Activated T-cell treated with anti-CD3 and anti-CD28 coated beads, Interleukin-2, amount 50 U/mL, for 72 hours (primary cell): ENCODE measurements at places on chromosomes 2 and 18. TPM values are rescaled to one million over a fixed set of nuclear protein-coding genes. Genes with fewer than 3 reads are reported as not detected.

GRCh38 chr18:64234321-64234720, 85.4 kb upstream of the LINC00305 start:
- DNase-seq, result no peak
- H3K4me1 ChIP-seq, result no peaks in the 10 kb centered on the region
- no peaks in the 10 kb centered on the region for H3K27me3 ChIP-seq
- H3K4me3 ChIP-seq, result no peak overlapping the region
- H3K36me3 ChIP-seq, result no peaks in the 10 kb centered on the region

DNA sequence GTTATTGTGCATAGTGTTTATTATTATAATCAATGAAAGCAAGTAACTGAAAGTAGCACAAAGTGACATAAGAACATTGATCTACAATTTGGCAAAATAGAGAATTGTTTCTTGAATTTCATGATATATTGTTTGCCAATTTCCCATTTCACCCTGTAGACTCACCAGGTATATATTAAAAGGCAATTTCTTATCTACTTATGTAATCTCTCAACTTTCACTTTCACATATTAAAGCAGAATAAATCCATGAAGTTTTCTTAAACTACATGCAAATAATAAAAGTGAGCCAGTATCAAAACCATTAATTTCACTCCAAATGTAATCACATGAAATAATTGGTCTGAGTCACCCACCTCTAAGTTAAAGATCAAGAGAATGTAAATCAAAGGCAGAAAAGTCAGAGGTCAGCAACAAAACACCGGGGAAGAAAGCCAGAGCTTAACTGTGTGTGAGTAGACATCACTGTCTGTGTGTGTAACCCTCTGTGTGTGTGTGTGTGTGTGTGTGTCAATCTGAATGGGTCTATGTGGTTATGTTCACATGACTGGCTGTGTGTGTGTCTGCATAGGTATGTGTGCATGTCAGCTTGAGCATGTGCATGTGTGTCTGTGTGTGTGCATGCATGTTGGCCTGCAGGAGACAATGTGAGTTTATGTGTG, 44.1 kb downstream of the ZNF385B start:
- DNase-seq, result no peak
- no peak overlapping the region for H3K4me3 ChIP-seq
- peaks cover 7% of the 10 kb centered on the region for H3K27me3 ChIP-seq
- H3K27ac ChIP-seq, result no peak overlapping the region

DNA sequence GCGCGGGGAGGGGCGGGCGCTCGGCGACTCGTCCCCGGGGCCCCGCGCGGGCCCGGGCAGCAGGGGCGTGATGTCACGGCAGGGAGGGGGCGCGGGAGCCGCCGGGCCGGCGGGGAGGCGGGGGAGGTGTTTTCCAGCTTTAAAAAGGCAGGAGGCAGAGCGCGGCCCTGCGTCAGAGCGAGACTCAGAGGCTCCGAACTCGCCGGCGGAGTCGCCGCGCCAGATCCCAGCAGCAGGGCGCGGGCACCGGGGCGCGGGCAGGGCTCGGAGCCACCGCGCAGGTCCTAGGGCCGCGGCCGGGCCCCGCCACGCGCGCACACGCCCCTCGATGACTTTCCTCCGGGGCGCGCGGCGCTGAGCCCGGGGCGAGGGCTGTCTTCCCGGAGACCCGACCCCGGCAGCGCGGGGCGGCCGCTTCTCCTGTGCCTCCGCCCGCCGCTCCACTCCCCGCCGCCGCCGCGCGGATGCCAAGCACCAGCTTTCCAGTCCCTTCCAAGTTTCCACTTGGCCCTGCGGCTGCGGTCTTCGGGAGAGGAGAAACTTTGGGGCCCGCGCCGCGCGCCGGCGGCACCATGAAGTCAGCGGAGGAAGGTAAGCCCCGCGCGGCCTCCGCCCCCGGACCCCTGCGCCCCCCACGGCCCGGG, at the start of gene NFATC1:
NFATC1 (plus strand) TSS at position 170 of the 644 bp plus-strand sequence; CDS start at position 465, 295 bp downstream.
- peak within 1 kb of the TSS; percentile 40 for H3K27ac ChIP-seq
- DNase-seq, result peak; percentile 89
- peaks cover 4% of the 10 kb centered on the region for H3K27me3 ChIP-seq
- H3K4me3 ChIP-seq, result peak within 1 kb of the TSS; percentile 88

DNA sequence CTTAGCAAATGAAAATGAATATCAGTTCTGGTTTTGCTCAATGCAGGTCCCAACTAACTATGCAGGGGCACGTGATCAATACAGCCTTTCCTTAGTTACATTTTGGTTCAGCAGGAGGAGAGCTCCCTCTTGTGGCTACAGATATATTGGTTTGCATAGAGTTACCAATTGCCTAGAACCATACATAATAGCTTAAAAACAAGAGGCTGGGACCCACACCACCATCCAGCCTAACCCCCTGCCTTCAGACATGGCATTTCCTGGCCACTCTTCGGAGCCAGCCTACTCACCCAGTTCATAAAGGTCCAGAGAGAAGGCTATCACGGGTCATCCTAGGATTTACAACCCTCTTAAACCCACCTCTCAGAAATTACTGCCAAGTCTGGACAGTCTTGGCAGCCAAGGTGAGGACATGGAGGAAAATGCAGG, 10.5 kb downstream of the CCDC93 start:
- H3K4me1 ChIP-seq, result peaks cover 23% of the 10 kb centered on the region
- no peaks in the 10 kb centered on the region for H3K27me3 ChIP-seq
- H3K4me3 ChIP-seq, result no peak overlapping the region

- H3K27me3 ChIP-seq, result no peaks in the 10 kb centered on the region
- no peak for DNase-seq
- peak overlapping the region; percentile 2 for H3K27ac ChIP-seq
- peaks cover 9% of the 10 kb centered on the region for H3K4me1 ChIP-seq
Measured at GRCh38 chr18:79447703-79448367, 52.1 kb downstream of the NFATC1 start.

DNA sequence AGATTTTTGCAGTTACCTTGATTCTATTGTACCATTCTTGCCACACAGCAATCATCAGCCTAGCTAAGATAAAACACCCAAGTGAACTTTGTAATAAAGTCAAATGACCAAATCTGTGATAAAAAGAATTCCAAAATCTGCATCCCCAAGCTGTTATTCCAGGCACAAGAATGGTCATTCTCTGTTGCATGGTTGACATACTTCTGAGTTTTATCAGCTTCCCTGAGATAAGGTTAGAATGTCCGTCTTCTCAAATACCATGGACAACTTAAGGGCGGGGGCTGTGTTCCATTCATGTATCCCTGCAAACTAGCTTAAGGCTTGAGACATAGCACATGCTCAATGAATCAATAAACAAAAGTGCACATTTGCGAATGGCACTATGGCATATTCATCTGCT, 8.1 kb upstream of the BMP10 start:
- H3K4me3 ChIP-seq, result no peak overlapping the region
- H3K27ac ChIP-seq, result no peak overlapping the region
- DNase-seq, result no peak
- H3K4me1 ChIP-seq, result peaks cover 10% of the 10 kb centered on the region
- H3K36me3 ChIP-seq, result no peaks in the 10 kb centered on the region

DNA sequence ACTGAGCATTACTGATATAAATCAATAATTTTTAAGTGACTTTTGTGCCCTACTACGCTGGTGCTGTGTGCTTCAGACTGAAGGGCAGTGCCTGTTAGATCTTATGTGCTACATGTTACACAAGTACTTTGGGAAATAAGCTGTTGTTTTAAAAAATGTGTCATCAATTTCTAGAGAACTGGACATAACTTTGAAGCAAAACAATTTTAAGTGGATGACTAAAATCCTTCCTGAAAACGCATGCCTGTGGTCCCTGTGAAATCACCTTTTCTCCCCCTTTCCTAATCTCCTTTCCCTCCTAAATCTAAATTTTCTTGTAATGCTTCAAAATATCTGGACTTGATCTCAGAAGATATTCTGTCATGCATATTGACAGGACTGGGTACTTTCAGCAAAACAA, 7.1 kb upstream of the IL1RL1 start:
- no peak for DNase-seq
- no peaks in the 10 kb centered on the region for H3K27me3 ChIP-seq
- H3K36me3 ChIP-seq, result peaks cover 4% of the 10 kb centered on the region
- H3K4me1 ChIP-seq, result peaks cover 57% of the 10 kb centered on the region
- H3K4me3 ChIP-seq, result peak overlapping the region; percentile 75

DNA sequence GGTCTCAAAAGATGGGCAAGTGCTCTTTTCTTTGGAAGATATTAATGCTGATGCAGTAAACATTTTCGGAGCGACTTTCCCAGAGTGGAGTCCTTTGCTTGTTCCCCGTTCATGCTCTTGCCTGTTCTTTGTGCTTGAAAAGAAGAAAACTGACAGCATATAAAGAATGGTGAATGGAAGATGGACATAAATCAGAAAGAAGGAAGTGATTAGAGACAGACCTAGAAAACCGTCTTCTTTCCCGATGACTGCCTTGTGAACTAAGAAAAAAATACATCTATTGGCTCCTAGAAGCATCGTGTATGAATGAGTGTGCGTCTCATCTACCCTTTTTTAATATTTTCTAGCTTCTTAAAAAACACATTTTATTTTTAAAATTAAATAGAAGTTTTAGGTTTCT, 740.1 kb upstream of the FANCL start:
- H3K4me1 ChIP-seq, result no peaks in the 10 kb centered on the region
- H3K36me3 ChIP-seq, result no peaks in the 10 kb centered on the region
- no peak overlapping the region for H3K27ac ChIP-seq
- no peak for DNase-seq
- H3K4me3 ChIP-seq, result no peak overlapping the region

DNA sequence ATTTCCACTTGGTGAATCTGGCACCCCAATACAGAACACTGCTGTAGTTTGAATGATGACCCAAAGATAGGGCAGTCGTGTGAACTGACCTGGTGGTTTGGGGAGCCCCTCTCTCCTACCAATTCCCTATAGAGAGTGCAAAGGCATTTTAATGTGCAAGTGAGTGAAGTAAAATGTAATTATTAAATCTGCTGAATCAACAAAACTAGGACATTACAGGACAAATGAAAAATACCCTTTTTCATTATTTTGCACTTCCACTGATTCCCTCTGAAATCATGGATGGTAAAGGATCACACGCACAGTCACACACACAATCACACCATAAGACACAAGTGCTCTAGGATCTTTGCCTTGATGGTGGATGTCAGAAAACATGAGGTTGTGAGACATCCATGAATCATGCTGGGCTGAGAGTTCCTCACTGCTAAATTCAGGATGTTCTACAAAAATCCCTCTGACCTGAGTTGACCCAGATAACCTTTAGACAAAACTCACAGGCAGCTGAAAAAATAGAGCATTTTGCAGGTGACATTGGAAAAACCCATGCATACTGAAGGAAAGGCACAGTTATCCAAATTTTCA, 197.4 kb downstream of the FBXO15 start:
- no peaks in the 10 kb centered on the region for H3K4me1 ChIP-seq
- no peak for DNase-seq
- H3K36me3 ChIP-seq, result no peaks in the 10 kb centered on the region
- H3K27me3 ChIP-seq, result peaks cover 10% of the 10 kb centered on the region
- no peak overlapping the region for H3K4me3 ChIP-seq
- no peak overlapping the region for H3K27ac ChIP-seq

DNA sequence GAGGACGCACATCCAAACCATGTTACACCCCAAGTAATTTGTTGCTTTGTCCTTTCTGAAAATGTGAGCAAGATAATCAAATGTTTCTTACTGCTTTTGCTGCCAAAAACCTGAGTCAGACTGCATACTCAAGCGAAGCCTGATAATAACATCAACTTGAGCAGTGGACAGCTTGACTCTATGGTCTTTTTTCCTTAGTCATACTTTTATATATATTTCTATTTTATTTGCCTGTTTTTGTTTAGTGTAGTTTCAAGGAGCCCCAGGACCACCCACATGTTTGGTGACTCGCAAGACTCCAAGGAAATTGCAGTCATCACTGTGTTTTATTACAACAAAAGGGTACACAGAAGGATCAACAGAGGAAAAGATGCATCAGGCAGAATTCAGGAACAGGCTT, 688.4 kb upstream of the PIK3C3 start:
- no peaks in the 10 kb centered on the region for H3K36me3 ChIP-seq
- H3K27me3 ChIP-seq, result no peaks in the 10 kb centered on the region
- DNase-seq, result no peak
- H3K27ac ChIP-seq, result no peak overlapping the region
- no peak overlapping the region for H3K4me3 ChIP-seq

GRCh38 chr2:23599667-23600066, 214.7 kb downstream of the KLHL29 start:
- H3K27ac ChIP-seq, result no peak overlapping the region
- H3K36me3 ChIP-seq, result no peaks in the 10 kb centered on the region
- DNase-seq, result no peak
- H3K27me3 ChIP-seq, result no peaks in the 10 kb centered on the region
- H3K4me1 ChIP-seq, result no peaks in the 10 kb centered on the region

HTR2B gene
- total RNA-seq, result not detected

- H3K4me3 ChIP-seq, result peak overlapping the region; percentile 79
- DNase-seq, result no peak
- peaks cover 53% of the 10 kb centered on the region for H3K4me1 ChIP-seq
- H3K27ac ChIP-seq, result peak overlapping the region; percentile 88
- peaks cover 8% of the 10 kb centered on the region for H3K36me3 ChIP-seq
Measured at GRCh38 chr2:86788165-86788564, 2.5 kb downstream of the CD8A start.

COL4A3 gene
- 0.39 TPM for total RNA-seq

BCL2L11 gene
- 35.4 TPM for total RNA-seq

CAPN14 gene
- total RNA-seq, result 0.65 TPM

TMEM163 gene
- 0.12 TPM for total RNA-seq

GRCh38 chr18:68679528-68679927, 35.4 kb downstream of the TMX3 start:
- H3K4me1 ChIP-seq, result no peaks in the 10 kb centered on the region
- peaks cover 9% of the 10 kb centered on the region for H3K36me3 ChIP-seq
- H3K27me3 ChIP-seq, result no peaks in the 10 kb centered on the region
- no peak overlapping the region for H3K27ac ChIP-seq

DNA sequence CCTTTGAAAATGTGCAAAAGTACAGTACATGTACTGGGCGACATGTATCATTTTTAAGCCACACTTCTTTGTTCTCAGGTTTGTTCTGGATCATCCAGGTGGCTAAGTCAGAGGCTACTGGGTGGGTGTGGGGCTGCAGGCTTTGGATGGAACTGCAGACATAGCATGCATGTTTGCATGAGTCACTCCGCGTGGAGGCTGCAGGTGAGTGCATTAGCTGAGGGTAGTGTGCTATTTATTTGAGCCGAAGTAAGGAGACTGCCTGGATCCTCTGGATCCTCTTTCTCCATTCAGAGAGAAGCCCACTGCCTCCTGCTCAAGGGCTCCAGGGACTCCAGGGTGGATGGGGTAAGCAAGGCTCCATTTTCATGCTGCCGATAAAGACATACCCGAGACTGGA, 9.4 kb upstream of the NEURL3 start:
- H3K27me3 ChIP-seq, result peaks cover 15% of the 10 kb centered on the region
- H3K4me1 ChIP-seq, result peaks cover 44% of the 10 kb centered on the region
- H3K27ac ChIP-seq, result no peak overlapping the region
- DNase-seq, result no peak
- no peak overlapping the region for H3K4me3 ChIP-seq

GRCh38 chr2:185813707-185814106, 75.1 kb downstream of the FSIP2 start:
- H3K27me3 ChIP-seq, result no peaks in the 10 kb centered on the region
- H3K36me3 ChIP-seq, result peaks cover 5% of the 10 kb centered on the region
- DNase-seq, result no peak
- H3K27ac ChIP-seq, result no peak overlapping the region

DNA sequence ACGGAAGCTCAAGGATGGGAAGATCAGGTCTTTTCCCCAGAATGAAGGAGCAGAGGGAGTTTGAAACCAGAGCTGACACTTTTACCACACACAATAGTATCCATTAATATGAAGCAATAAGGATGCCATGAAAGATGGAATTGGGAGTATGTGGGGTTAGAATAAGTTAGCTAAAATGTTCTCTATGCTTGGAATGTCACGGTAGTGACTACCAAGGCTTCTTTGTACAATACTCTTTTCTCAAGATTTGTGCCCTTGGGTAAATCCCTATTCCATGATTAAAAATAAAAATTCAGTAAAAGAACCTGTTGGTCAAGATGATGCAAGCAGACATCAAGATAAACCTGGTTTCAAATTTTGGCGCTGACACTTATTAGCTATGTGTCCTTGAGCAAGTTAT, 75.0 kb downstream of the NRXN1 start:
- H3K27me3 ChIP-seq, result no peaks in the 10 kb centered on the region
- H3K27ac ChIP-seq, result no peak overlapping the region
- H3K4me1 ChIP-seq, result no peaks in the 10 kb centered on the region
